Esophagus muscularis mucosa (tissue), 4 donors: ENCODE measurements at places on chromosomes 6 and 20. TPM values are rescaled to one million over a fixed set of nuclear protein-coding genes. Genes with fewer than 3 reads are reported as not detected.

GRCh38 chr6:7543789-7544424, 2.4 kb downstream of the DSP start:
- DNase-seq: peak; percentile 72

GRCh38 chr6:28940858-28941683, 17.3 kb upstream of the TRIM27 start:
- DNase-seq: peak; percentile 95

The RWDD2A gene
- 2.5 TPM for total RNA-seq

DNA sequence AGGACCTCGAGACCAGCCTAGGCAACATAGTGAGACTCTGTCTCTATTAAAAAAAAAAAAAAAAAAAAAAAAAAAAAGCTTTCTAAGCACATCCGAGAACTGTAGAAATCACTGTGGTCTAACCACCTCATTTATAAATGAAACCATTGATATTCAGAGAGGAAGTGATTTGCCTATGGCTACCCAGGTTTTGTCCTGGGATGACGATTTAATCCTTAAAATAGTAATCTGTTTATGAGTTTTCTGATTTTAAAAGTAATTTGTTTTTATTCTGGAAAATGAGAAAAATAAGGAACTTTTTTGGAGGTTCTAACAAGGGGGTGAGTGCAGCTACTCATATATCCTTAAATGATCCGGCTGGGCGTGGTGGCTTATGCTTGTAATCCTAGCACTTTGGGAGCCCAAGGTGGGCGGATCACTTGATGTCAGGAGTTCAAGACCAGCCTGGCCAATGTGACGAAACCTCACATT, 6.5 kb upstream of the BTN3A2 start:
- no peak for DNase-seq

GRCh38 chr6:163776196-163776905, 361.8 kb downstream of the QKI start:
- no peak for DNase-seq
